ENCODE measurements at places on chromosomes 2 and 18. TPM values are rescaled to one million over a fixed set of nuclear protein-coding genes. Genes with fewer than 3 reads are reported as not detected.

GRCh38 chr2:193894081-193894480 is 1699.3 kb upstream of the TMEFF2 start:
- no peak for DNase-seq

The SFTPB gene
- total RNA-seq, result not detected

DNA sequence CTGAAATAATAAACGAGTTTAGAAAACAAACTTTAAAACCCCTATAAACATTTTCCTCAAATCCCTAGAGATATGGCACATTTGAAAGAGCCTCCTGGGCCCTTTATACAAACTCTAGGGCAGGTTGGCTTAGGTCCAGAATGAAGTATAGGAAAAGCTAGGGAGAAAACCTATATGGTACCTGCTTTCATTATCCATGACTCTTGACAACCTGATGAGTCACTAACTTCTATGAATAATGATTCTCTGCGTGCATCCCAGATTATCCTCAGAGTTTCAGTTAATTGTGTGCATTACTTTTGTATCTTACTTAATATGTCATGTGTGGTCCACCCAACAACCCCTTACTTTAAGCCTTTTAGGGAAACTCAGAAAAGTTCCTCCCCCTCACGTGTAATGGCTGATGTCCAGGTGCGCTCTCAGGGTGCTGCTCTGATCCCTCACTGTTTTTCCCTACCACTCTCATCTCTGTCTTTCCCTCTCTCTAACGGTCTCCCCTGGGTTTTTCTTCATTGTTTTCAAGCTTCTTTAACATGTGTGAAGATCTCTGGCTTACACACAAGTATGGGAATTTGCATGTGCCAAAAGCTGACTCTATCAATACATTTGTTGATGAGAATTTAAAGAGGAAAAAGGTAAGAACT is 78.5 kb downstream of the LRP1B start:
- DNase-seq, result no peak

The CRYGD gene
- total RNA-seq, result not detected

DNA sequence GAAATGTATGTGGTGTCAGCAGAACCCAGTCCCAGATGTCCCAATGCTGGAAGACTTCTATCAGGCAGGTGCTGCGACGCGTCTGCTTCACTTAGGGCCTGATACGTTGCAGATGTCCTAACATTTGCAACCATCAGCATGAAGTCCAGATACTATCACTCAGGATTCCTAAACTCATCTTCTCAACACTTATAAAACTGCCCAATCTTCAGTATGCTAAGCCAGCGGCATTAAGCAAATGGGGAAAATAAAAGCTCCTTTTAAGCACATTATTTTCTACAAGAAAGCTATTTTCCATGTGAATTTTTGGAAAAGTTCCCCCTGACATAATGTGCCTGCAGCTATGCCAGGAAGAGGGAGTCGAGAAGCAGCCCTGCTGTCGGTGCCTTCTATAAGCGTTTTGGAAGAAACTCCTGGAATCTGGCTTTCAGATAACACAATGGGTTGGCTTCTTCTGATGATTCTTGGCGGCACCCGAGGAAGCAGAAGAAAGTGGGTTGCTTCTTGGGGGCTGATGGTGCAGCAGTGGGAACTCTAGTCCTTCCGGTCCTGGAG is 60.7 kb upstream of the ITGA6 start:
- DNase-seq, result no peak

GRCh38 chr2:170817093-170818035 is 677 bp downstream of the GAD1 start:
- peak; percentile 54 for DNase-seq

DNA sequence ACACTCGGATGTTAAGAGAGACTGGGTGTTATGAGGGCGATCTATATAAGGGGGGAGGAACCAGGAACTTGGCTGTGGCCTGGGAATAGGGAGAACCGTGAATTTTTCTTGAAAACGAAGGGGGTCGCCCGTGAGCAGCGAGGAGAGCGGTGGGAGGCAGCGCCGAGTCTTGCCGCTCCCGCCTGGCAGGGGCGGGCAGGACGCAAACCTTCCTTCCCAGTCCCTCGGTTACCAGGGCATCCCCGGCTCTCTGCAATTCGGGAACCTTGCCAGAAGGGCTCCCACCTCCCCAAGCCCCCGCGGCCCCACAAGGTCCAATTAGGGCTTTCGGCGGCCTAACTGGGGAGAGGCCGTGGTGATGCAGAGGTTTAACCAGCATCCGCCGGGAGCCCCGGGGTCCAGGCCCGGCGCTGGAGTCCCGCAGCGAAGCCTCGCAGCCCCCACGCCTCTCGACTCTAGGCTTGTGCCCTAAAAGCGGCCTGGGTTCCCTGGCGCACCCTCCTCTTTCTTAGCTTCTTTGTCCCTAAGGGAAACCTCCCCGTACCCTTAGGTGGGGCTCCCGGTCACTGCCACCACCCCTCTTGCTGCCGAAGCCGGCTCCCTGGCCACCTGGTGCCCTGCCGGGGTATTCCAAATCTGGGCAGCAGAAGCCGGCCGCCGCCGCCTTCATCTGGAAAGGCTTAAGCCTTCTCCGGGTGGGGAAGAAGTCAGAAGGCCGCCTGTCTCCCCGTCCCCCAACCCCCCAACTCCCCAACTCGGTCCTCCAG is 680 bp upstream of the FHOD3 start:
- no peak for DNase-seq

The SPDYA gene
- 2.0 TPM for total RNA-seq

The MSH2 gene
- total RNA-seq, result 56.0 TPM

GRCh38 chr2:18971628-18972027 is 382.3 kb upstream of the NT5C1B start:
- no peak for DNase-seq

DNA sequence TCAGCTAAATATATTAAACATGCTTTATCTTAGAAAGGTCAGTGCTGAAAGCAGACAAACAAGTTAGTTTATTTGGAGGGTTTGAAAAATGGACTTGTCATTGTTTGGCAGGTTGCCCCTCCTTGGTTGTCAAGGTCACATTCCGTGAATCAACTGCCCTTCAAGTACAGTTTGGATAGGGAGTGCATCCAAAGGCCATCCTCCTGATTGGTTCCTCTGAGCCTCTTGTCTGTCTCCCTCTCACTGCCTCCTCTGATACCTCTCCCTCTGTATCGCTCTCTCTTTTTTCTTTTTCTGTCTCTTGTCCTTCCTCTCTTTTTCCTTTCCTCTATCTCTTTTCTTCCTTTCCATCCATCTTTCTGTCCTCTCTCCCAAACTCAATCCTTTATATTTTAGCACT is 5.4 kb downstream of the ITGAV start:
- no peak for DNase-seq

GRCh38 chr2:232697807-232698110 is 628 bp downstream of the GIGYF2 start:
- DNase-seq, result no peak

DNA sequence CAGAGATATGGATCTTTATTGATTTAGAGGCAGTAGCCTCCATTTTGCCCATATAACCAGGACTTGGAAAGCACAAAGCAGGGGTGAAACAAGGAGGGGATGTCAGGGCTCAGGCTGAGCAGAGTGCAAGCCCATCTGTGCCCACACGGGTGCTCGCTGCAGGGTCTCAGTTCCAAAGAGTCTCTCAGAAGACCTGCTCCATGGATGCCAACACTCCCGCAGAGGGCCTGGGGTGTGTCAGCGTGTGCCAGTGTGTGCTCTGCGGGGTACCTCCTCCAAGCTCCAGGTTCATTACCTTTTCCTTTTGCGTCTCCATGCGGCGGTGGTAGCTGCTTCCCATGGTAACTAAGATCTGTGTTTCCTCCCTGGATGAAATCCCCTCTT is 107.5 kb downstream of the EIPR1 start:
- DNase-seq, result no peak

The CLEC4F gene
- not detected for total RNA-seq

- no peak for DNase-seq
Measured at GRCh38 chr2:83051538-83052170, 1407.4 kb downstream of the SUCLG1 start.

The CASP10 gene
- total RNA-seq, result 23.5 TPM

- DNase-seq, result no peak
Measured at GRCh38 chr2:97913846-97914245, 81.9 kb downstream of the TMEM131 start.

DNA sequence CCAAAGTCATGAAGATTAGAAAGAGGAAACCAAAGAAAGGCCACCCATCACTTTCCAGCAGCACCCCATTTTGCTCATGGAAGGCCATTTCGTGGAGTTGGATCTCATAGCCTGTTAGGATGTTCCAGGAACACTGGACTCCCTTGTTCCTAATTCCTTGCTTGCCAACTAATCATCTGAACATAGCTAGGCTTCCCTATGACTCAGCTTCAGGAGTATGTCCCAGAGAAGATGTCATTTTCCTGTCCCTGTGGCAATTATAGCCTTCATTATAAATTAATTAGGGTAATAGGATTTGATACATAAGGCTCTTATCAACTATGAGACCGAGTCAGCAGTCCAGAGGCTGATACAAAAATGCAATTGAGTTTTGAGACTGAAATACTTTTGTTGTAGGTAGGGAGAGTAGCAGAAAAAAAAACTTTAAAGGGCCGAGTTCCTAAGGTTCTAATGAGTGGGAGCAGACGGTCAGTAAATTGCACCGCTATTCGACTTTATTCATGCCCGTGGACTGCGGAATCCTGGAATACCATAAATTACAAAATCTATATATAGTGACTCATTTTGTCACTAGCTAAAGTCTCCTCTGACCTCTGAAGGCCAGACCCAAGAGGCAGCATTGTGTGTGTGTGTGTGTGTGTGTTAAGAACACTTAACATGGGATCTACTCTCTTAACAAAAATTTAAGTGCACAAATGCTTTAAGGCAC is 311.8 kb downstream of the FBXO15 start:
- DNase-seq, result no peak

DNA sequence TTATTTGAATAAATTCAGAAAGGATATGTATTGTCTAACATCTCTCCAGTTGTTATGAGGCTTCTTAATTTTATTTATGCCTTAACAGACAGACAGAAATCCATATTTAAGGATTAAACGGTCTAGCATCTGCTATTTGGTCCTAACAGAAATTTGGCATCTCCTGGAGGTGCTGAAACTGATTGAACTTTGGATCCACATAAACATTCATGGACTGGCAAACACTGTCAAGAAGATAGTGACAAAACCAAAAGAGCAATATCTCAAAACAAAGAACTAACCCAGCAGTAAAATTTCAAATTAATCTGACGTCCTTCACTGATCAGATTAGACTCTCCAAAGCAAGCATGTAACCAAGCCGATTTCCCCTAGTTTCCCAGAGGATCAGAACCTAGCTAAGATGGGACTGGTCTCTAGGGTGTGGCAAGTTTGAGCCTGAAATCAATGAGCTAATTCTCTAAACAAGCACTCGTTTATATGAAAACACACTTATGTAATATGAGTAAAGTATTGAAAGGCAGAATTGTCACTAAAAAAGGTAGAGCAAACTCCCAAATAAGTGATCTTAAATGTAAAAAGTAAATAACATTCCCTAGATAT is 139.5 kb downstream of the NOL4 start:
- no peak for DNase-seq

The MTHFD2 gene
- total RNA-seq, result 484 TPM

- DNase-seq, result no peak
Measured at GRCh38 chr2:222774941-222775340, 85.9 kb upstream of the ACSL3 start.

DNA sequence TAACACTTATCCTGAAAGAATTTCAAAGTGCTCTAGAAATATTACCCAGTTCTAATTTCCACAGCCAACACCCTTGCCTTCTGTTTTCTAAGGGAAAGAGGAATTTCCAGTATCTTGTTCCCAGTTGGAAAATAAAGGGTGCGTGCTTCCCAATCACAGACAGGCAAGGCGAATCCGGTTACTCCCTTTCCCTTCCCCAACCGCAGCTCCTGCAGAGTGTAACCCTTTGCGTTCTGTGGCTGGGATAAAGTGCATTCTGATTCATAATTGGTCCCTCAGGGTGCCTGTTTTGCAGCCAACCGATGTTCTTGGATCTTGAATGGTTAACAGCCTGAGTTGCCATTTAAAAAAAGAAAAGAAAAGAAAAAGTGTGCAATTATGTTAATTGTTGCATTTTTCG is 40.6 kb upstream of the PGAP1 start:
- no peak for DNase-seq

DNA sequence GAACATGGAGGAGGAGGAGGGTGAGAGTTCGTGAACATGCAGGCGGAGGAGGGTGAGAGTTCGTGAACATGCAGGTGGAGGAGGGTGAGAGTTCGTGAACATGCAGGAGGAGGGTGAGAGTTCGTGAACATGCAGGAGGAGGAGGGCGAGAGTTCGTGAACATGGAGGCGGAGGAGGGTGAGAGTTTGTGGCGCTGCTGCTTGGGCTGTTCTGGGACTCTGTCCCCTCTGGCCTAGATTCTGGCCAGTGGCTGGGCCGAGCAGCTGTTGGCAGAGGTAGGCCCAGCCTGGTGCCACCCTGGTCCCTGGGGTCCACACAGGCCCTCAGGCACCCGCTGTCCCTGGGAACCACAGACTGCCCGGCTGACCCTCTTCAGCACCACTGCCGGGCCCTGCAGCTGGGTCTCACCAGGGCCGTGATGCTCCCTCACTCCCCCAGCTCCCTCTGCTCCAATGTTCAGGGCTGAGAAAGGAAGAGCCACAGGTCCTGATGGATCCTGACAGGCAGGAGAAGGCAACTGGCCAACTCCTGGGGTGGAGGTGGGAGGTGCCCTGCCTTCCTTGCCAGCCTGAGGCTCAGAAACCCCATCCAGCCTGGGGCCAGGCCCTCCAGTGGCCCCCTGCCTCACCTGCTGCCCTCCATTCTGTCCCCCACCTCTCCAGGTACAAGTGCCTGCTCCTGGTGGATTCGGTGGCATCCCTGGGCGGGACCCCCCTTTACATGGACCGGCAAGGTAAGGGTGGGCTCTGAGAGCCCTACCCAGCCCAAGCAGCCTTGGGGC is 3.9 kb downstream of the AGXT start:
- no peak for DNase-seq

- no peak for DNase-seq
Measured at GRCh38 chr18:419541-420175, 80.8 kb downstream of the COLEC12 start.

DNA sequence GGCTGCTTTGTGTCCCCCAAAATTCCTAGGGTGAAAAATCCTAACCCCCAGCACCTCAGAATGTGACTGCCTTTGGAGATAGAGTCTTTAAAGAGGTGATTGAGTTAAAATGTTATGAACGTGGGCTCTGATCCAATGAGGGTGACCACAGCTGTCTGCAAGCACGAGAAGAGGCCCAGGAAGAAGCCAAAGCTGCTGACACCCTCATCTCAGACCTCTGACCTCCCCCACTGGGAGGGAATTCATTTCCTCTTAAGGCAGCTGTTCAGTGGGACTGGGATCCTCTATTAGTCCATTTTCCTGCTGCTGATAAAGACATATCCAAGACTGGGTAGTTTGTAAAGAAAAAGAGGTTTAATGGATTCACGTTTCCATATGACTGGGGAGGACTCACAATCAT is 544.4 kb downstream of the DCDC2C start:
- no peak for DNase-seq

The BMP10 gene
- not detected for total RNA-seq

GRCh38 chr18:11004294-11004693 is 145.1 kb downstream of the PIEZO2 start:
- no peak for DNase-seq

DNA sequence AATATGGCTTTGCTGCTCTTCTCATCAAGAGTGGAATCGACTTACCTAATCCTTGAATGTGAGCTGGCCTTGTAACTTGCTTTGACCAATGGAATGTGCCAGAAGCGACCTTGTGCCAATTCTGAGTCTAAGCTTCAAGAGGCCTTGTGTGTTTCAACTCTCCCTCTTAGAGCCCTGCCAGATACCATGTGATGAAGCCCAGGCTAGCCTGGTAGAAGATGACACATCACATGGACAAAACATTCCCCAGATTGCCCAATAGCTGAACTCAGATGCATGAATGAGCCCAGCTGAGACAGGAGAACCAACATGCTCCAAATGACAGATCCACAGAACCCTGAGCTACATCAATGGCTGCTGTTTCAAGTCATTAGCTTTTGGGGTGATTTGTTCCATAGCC is 4.2 kb upstream of the KLHL14 start:
- no peak for DNase-seq
